Stimulated activated CD4-positive, alpha-beta T cell treated with anti-CD3 and anti-CD28 coated beads, Interleukin-1b, Interleukin-23, amount 100 ng/mL, for 1 hour (primary cell): ENCODE measurements at places on chromosomes 2 and 18.

- no peak for DNase-seq
These were observed 46.9 kb downstream of the FBLN7 start for GRCh38 chr2:112185131-112185530.

DNA sequence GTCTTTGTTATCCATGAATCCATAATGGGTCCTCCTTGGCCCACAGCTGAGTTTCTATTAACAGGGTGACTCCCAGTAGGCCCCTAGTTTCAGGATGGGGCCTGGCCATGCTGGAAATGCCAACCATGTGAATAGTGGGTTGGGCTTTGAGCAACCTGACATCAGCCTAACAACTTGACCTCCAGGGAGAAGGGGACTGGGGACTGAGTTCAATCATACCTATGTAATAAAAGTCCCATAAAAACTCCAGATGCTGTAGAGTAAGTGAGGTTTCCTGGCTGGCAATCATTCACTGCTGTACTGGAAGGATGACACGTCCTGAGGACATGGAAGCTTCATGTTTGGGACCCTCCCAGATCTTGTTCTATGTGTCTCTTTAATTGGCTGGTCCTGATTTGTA, 7.9 kb downstream of the REV1 start:
- no peak for DNase-seq

DNA sequence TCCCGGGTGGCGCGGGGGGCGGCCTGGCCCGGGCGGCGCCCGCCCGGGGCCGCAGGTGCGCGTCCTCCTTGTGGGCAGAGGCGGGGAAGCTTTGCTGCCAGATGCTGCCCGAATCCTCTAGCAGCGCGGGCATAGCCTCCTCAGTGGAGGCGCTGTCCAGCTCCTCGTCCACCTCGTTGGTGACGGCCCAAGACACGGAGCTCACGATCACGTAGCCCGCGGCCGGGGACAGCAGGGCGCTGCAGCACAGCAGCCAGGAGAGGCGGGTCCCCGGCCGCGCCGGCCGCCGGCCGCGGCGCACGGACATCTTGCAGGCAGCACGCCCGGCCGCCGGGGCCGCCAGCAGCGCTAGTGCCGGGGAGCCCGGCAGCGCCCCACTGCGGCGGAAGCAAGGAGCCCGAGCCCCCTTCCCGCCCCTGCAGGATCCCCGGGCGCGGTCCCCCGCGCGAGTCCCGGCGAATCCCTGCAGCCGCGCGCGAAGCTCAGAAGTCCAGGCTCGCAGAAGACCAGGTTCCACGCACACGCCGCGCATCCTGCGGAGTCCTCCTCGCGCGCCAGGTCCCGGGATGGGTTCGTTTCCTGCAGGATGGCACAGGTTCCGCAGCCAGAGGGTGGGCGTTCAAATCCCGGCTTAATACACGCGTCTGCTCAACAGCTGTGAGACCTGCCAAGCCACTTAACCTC, at the start of gene CREG2:
Gene CREG2, minus strand, starts transcription at position 353 of the 684 bp plus-strand sequence. Its CDS starts 46 bp downstream, at position 307.
- peak; percentile 26 for DNase-seq

- DNase-seq, result no peak
These were observed 83.1 kb downstream of the CCDC85A start for GRCh38 chr2:56266761-56267414.

GRCh38 chr18:44039826-44040225, 640.9 kb upstream of the SETBP1 start:
- no peak for DNase-seq

DNA sequence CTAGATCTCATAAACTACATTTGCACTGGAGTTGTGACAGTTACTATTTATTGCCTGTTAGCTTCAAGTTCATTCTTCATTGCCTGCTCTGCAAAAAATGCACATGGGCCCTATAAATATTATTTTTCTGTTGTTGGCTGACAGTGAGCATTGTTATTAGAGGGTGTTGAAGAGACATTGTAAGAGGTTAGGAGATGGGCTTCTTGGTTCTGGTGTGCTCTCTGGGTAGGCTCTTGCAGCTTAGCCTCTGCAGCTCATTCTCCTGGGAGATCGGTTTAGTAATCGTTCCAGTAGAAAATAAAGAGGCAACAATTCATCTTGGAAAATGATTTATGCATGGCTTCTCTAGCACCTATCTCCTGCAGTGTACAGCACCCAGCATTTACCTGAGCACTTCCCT, 113.8 kb upstream of the SCN7A start:
- no peak for DNase-seq

DNA sequence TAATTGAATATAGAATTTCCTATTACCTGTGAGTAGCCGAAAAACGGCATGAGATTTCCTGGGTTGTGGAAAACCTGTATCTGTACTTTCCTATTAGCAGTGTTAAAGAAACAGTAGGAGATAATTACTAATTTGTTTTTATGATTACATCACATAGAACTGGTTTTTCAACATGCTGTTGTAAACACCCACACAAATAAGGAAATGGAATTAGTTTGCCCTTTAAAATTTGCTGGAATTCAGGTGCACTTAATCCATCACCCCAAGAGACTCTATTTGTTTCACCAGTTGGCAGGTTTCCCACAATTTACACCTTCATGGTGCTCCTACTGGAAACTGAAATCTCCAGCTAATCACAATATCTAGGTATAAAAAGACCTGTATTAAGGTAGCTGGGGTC, 274.1 kb upstream of the SLC8A1 start:
- no peak for DNase-seq

DNA sequence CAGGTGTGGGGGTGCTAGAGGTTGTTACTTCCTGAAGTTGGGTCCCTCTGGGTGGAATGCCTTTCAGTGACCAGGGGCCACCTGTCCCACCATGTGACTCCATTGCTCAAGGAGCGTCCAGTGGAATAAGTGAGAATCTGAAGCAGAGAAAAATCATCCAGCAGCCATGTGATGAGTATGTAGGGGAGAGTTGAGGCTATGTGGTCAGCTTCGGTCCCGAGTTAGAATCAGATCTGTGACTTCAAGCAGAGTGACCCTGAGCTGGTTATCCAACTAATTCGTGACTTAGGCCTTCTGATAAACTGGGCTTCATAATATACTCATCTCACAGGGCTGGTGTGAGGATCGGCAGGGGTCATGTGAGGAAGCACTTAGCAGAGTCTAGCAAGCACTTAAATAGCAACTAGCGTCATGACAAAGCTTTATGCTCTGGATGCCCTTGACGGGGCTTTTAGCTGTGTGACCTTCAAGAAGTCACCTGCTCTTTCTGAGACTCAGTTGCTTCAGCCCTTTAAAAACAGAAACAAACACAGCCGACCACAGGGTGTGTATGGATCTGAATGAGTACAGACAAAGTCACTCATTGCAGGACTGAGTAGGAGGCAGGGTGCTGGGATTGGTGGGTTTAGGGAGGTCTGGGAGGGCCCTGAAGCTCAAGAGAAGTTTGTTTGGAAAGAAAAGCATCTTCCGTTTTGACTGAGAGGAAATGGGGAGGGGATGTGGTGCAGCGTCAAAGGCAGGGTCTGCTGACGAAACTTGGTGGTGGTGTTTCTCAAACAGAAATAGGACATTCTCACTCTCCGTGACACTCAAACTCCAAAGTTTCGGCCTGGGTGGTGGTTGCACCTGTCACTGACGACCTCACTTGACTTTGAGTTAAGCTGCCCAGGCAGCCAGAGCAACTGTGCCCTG, 264.0 kb upstream of the CXCR4 start:
- peak; percentile 18 for DNase-seq

- no peak for DNase-seq
These were observed 99.3 kb upstream of the FZD5 start for GRCh38 chr2:207868855-207869596.

- no peak for DNase-seq
These were observed 239.1 kb downstream of the SCG2 start for GRCh38 chr2:223363085-223363484.

DNA sequence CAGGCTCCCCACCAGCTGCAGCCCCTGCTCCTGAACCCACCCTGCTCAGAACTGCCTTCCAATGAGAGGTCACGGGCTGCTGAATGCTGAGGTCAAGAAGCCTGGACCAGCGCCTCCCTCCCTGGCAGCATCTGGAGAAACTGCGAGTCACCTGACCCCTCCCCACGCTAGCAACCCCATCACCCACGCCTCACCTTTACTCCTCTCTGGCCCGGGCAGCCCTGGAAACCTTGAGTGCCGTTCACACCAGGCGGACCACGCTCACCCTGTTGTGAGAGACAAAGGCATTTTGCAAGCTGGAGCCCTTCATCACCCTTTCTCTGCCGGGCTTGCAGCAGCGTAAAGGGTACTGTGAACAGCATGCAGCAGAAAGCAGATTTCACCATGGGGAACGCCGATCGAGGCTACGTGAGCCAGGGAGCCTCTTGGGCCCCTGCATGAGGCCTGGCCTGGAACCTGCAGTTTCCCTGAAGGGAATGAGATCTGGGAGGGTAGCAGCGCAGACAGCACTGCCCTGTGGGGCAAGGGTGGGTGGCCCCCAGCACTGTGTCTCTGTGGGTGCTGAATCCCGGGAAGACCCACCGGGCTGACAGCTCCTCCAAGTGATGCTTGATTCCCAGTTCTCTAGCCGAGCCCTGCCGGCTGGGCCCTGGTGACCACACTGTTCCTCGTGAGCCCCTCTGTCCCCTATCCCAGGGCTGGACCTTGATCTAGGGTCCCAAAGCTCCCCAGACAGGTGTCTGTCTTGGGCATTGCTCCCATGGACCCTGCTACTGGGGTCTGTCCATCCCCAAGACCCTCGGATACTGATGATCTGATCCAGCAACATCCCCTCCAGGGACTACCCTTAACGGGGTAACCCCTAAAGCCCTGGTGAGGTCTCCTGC, 53.8 kb downstream of the COL6A3 start:
- no peak for DNase-seq

- DNase-seq, result no peak
These were observed 51.0 kb downstream of the SETBP1 start for GRCh38 chr18:44731530-44732237.

DNA sequence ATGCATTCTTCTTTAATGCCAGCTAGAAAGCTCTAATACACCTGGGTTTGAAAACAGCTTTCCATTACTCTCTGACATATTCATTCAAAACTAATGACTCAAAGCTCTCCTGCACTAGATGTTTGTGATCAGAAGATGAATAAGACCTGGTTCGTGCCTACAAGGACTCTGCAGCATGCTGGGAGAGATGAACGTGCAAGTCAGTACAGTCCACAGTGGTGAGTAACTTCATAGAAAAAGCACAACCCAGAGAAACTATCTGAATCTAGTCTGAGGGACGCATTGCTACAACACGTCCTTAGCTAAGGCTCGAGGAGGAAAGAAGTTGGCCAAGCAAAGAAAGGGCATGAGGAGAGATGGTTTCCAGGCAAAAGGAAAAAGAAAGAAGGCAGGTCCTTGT, 234.3 kb downstream of the OSR1 start:
- DNase-seq, result no peak

DNA sequence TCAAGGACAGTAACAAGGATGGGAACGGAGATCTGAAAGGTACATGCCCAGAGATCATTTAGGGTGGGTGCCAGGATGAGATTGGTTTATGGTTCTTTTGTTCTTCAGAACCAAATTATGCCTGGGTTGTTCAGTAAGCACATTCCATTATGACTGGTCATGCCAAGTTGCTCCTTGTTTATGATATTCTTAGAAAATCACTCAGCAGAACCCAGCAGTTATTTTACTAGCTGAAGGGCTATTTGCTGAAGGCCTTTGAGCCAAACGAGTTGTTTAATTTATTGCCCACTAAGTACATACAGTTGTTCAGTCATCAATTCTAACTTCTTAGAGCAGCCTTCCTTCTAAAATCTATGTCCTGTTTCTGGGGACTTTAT, 635 bp downstream of the SLC3A1 start:
- no peak for DNase-seq

DNA sequence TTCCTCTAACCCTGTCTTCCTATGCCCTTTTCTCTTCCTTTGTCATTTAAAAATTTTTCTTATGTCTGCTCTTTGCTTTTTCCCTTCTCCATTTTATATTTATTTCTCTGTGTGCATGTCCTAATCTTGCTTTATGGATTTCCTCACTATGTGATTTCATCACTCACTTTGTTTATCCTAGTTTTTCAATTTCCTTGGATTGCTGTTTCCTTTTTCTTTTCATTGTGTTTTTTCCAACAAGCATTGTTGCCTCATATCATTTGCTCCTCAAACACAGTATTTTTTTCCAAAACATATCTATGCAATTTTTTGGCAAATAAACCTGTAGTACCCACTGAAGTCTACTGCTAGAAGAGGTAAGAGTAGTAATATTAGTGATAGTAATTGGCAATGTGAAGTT, 67.4 kb upstream of the PNPT1 start:
- DNase-seq, result no peak

DNA sequence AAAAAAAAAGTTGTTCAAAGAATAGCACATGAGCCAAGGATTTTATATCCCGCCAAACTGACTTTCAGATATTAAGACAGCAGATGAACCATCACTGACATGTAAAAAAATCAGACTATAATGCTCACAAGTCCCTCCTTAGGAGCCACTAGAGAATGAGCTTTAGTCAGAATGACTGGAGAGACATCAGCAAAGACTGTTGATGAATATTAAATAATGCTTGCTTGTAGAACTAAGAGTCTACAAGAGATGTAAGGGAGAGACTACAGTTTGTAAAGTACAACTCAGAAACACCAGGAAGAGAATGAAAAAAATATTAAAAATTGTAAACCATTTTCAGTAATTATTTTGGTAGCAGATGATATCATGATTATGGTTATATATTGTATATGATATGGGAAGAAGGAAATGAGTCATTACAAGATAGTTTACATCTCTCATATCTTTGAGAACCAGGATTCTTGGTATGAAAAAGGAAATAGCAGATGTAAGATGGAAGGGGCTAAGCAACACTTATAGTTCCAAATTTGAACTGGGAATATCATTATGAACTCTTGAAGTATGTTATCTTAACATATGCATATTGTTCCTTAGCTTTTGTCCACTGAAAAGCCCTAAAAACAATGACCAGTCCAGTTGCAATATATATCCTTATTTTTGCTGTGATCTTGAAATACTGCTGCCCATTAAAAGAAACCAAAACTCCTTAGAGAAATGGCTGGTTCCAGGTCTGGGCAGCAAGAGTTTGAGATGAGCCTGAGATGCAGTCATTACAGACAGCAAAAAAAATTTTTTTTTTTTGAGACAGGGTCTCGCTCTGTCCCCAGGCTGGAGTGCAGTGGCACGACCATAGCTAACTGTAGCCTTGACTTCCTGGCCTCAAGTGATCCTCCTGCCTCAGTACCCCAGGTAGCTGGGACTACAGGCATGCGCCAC, 55.7 kb downstream of the PTPN2 start:
- no peak for DNase-seq

- no peak for DNase-seq
These were observed 240.4 kb downstream of the HAUS1 start for GRCh38 chr18:46344416-46345180.

- DNase-seq, result no peak
These were observed 1313.0 kb upstream of the FAM98A start for GRCh38 chr2:34912084-34912483.

GRCh38 chr2:66925128-66925527, 472.0 kb upstream of the ETAA1 start:
- no peak for DNase-seq

- no peak for DNase-seq
These were observed 67.3 kb downstream of the SH3RF3 start for GRCh38 chr2:109196081-109196875.

- no peak for DNase-seq
These were observed 66.2 kb downstream of the ACVR2A start for GRCh38 chr2:147910990-147911473.

DNA sequence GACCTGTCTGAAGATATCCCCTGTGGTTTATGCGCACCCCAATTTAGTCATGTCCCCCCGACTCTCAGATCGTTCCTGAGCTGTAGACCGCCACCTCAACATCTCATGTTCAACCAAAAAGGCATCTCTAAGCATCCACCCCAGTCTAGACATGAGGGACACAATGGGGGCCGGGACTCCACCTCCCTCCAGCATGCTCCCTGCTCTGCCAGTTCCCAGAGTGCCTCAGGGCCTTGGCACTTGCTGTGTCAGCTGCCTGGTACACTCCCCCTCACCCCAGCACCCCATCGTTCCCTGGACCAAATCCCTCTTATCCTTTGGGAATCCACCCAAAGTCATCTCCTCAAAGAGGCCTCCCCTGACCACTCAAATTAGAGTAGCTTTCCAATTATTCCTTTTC, 22.2 kb downstream of the TNS1 start:
- DNase-seq, result no peak
